ENCODE measurements at places on chromosomes 5 and 9.

DNA sequence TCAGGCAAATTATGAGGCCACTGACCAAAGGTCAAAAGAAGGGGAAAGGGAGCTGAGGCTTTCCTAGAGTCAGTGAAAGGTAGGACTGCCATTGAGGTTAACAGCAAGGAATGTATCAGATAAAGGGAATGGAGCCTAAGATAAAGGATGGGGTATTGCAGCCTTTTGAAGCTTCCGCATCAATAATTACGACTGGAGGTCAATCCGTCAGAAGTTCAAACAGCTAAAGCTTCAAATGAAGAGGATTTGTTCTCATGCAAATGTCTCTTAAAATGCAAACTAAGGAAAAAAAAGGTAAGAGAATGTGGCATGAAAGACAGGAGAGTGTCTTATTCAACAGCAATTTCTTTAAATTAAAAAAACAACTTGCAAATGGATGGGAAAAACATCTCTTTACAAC is 341.1 kb upstream of the RGMB start:
- no peak for DNase-seq

DNA sequence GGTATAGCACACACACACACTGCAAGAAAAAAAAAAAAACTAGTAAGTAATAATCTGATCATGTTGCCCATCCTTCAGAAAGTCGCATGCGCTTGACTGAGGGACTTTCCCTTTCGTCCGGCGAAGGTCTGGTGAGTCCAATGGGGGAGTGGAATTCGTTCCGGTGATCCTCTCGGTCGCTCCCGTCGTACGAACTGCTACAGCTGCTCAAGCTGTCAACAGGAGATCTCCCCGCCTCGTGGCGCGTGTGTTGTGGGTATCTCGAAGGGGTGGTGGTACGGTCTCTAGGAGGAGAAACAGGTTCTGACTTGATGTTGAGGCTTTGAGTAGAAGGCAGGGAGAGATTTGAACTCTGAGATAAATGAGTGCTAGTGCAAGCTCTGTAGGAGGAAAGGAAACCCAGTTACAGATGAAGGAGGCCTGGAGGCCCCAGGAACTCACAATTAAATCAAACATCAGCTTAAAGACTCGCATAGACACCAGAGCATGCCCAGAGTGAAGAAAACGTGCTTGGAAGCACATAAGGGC is 160.4 kb downstream of the MEF2C start:
- DNase-seq: no peak

DNA sequence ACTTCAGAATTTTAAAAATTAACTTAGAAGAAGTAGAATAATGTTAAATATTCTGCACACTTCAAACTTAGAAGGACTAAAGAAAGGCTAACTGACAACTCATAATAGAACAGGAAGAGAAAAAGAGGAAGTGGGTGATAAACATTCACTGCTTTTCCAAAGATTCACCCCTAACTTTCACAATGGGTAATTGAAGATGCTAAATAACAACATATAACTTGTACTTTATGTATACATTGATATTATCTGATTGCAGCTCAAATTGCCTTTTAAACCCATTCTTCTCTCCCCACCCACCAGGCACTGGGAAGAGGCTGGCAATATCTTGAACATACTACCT is 376.6 kb downstream of the EFNA5 start:
- no peak for DNase-seq

DNA sequence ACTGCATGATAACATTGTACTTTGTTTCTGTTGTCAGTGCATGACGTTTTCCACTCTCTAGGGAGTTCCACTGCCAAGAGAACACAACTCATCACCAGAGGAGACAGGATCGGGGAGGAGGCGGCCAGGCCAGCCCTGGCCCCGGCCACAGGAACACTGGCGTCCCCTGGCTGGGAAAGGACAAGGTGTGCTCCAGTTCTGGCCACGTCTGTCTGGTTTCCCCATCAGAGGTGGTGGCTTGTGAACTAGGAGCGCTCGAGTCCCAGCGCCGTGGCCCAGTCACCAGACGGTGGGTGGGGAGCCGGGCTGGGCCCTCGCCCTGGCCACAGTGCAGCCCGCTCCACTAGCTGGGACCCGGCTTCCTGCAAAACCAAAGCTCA is 211.9 kb upstream of the IRX4 start:
- no peak for DNase-seq

GRCh38 chr9:33393581-33393980 is 8.8 kb downstream of the AQP7 start:
- no peak for DNase-seq

DNA sequence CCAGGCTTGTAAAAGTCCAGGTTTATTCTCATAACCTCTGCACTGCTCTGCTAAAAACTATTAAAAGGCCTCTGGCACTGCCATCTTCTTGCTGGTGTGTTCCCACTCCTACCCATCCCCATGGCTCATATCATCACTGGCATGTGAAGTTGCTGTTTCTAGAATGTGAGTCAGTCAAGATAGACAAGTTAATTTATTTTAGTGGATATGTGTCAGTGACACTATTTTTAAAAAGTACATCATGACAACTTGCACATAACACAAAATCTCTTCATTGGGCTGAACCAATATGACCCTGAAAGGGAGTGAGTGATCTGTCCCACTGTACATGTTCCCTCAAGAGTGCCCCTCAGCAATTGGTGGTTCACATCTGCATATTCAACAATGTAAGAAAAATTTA is 299.7 kb downstream of the NFIB start:
- no peak for DNase-seq

DNA sequence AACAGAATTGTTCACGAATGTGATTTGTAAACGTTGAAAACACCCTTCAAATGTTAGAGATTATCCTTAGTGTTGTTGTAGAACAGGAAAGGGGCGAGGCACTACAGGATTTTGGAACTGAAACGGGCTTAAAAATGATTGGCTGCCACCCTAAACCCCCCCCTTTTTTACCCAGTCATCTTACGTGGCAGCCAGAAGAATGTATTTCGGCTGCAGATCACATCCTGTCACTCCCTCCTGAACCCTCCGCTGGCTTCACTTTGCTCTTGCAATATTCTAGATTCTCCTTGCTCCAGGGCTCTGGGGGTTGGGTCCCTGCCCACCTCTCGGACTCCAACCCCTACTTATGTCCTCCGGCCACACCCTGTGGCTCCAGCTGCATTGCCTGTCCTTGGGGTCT is 13.9 kb upstream of the UNC5A start:
- no peak for DNase-seq

DNA sequence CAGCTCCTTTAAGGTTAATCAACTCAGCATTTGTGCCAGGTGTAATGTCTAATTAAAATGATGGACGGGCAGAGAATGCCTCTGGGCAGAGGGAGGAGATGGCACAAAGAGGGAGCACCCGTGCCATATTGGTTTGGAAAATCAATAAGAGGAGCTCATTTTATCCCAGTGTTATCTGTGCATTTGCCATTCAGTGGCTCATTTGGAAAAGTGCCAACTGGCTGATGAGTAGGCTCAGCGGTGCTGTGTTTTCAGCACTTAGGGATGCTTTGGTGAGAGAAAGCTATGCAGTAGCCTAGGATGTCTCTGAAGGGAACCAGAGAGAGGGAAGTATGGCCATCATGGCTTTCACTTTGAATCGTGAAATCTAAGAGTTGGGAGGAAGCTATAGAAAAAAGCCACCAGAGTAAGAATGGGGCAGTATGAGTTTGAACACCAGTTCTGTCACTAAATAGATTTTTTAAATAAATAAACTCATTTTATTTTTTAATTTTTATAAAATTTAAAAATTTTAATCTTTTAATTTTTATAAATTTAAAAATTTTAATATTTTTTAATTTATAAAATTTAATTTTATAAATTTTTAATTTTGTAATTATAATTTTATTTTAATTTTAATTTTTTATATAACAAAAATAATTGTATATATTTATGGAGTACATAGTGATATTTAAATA is 472.8 kb downstream of the BRINP1 start:
- DNase-seq: no peak

- no peak for DNase-seq
Observed at GRCh38 chr5:72505016-72505415, 2.2 kb downstream of the ZNF366 start.

DNA sequence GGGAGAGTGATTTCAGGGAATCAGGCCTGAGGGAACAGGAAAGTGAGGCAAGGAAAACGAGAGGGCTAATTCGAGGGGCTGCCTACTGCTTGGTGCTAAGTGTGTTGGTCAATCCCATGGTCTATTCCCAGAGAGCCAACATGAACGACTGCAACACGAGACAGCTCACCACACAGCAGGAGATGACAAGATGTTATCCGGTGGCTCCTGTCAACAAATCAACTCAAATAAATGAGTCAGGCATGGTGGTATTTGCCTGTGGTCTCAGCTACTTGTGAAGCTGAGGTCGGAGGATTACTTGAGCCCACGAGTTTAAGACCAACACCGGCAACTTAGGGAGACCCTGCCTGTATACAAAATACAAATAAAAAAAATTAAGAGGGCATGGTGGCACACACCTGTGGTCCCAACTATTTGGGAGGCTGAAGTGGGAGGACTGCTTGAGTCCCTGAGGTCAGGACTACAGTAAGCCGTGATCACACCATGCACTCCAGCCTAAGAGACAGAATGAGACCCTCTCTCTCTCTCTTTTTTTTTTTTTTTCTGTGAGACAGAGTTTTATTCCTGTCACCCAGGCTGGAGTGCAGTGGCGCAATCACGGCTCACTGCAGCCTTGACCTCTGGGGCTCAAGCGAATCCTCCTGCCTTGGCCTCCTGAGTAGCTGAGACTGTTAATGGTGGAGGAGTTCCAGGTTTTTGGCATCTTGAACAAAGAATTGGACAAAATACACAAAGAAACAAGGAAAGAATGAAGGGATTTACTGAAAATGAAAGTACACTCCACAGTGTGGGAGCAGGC is 9.0 kb upstream of the FAF2 start:
- no peak for DNase-seq

All from activated CD8-positive, alpha-beta memory T cell treated with anti-CD3 and anti-CD28 coated beads for 4 hours (primary cell).